ENCODE measurements at places on chromosomes 16 and 17. TPM values are rescaled to one million over a fixed set of nuclear protein-coding genes. Genes with fewer than 3 reads are reported as not detected.

GRCh38 chr16:4006397-4006999, 109.7 kb downstream of the ADCY9 start:
- no peak for DNase-seq

DNA sequence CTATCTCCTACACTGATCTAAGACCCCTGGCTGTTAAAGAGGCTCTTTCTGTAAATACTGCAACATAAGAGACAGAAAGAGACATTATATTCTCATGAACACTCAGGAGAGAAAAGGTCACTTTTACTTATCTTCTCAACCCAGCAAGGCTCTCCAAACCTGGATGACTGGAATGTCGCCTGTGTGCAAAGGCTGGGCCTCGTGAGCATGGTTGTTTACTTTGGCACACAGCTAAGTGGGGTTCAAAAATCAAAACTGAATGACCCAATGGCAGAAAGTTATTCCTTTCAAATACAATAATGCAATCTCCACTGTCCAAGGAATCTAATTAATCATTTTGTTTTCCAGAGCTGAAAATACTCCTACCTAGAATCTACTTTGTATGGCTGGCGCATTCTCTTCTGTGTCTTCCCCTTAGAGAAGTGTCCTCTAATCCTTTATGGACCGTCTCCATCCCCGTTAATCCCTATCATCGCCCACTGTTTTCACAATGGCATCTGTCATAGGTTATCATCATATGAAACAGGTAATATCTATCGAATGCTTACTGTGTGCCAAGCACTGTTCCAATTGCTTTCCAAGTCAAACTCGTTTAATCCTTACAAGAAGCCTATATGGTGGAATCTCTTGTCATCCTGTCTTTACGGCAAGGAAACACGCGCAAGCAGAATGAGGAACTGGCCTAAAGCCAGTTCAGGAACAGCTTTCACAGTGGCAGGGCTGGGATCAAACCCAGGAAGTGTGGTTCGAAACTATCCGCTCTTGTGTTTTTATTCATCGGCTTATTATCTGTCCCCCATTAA, 1.3 kb downstream of the SLX4 start:
- no peak for DNase-seq

GRCh38 chr17:60641810-60642220, 35.8 kb upstream of the BCAS3 start:
- no peak for DNase-seq

- no peak for DNase-seq
Measured at GRCh38 chr17:60724647-60725046, 47.0 kb downstream of the BCAS3 start.

DNA sequence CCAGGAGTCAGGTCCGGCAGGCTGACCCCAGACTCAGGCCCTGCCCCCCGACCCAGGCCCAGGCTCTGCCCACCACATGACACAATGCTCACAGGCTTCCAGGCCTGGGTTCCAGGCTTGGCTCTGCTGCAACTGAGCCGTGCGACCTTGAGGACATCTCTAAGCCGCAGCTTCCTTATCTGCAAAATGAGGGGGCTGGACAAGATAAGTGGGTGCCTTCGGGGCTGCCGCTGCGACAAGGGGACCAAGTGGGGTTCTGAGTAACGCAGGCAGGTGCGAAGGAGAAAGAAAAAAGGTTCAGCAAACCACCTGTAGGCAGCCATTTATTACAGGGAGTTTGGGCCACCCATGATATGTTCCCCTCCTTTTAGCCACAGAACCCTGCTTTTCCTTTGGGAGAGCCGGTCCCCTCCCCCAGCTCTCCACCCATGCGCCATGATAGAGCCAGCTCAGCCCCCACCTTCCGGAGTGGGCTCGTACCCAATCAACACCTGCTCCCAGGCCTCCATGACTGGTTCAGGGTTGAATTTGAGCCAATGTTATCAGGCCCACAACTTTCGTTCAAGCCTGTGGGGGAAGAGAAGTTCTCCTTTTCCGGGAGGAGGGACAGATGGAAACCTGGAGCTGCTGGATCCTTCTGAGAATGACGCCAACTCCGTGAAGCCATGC, 38.2 kb downstream of the RTN4RL1 start:
- no peak for DNase-seq

DNA sequence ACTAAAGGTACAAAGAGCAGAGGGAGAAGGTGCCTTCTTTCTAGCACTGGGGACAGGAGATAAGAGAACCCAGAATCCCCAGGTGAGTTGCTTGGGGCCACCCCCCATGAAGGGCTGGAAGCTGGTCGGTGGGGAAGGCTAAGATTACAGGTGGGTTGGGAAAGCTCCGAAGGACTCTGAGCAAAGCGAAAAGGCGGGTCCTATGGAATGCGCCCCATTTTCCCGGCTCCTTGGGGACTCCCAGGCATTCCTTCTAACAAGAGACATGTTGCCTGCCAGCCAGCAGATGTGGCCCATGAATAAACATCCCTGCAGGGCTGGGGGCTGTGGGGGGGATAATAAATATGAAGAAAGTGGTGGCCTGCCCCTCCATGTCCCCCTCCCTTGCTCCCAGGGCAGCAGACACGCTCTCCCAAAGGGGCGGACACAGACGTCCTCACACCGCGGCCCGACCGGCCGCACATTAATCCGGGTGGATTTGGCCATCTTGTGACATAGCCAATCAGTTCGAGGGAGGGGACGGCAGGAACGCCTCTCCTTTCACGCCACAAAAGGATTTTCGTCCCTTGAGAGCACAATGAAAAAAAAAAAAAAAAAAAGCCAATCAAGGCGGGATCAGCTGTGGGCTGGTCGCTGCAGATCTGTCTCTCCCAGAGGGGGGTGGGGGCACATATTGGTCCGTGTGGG, 98.5 kb downstream of the SOX9 start:
- no peak for DNase-seq

GRCh38 chr17:13460261-13461000, 141.3 kb downstream of the HS3ST3A1 start:
- DNase-seq = peak; percentile 26

ASPA gene
- 2.9 TPM for total RNA-seq

MLX gene
- 29.5 TPM for total RNA-seq

- DNase-seq = no peak
Measured at GRCh38 chr16:50310308-50311133, 44.2 kb downstream of the ADCY7 start.

DNA sequence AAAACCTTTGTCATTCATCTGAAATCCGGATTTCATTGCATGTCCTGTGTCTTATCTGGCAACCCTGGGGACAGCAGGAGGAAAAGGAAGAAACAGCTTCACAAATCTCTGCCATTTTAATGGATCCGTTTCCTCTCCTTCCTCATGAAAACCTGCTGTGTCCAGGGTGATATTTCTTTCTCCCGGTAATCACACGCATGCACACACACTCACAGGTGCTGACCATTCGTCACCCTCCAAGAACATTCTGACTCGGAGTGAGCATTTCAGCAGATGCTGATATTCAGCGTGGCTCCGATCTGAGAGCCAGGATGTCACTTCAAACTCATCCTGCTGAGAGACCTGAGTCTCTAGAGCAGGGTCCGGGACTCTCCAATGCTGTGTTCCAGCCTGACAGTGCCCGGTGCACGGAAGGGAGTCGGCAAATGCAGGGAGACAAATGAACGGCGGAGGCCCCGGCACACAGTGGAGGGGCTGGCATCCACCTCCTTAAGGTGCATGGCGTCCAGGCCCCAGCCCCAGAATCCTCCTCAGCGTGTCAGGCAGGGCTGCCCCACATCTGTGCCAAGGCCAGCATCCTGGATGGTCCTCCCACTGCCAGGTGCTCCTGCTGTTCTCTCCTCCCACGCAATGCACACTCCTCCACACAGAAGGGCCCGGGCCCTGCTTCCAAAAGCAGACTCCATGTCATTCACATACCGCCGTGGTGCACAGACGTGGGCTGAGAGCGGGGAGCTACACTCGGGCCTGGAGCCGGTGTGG, 70.7 kb downstream of the RBFOX3 start:
- DNase-seq = no peak

DNA sequence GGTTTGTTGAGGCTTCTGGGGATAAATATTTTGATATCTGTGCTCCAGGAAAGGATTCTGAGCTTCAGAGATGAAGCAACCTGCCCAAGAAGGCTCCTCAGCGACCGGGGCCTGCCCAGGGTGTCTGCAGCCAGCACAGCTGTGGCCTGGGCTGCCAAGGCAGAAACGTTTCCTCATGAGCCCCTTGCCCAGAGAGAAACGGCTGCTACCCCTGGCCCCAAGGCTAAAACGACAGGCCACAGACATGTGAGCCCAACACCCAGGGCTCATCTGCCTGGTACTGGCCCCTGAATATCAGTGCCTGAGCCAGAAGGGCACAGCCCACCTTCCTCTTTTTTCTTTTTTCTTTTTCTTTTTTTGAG, 45.4 kb upstream of the RASD1 start:
- no peak for DNase-seq

GRCh38 chr17:2214047-2214928, 89.3 kb downstream of the SMG6 start:
- DNase-seq = peak; percentile 94

- DNase-seq = no peak
Measured at GRCh38 chr16:86166414-86166813, 267.5 kb downstream of the IRF8 start.

GRCh38 chr16:89855986-89856385, 17.4 kb upstream of the TCF25 start:
- DNase-seq = no peak

- no peak for DNase-seq
Measured at GRCh38 chr16:52492789-52493357, 54.1 kb downstream of the TOX3 start.

DNA sequence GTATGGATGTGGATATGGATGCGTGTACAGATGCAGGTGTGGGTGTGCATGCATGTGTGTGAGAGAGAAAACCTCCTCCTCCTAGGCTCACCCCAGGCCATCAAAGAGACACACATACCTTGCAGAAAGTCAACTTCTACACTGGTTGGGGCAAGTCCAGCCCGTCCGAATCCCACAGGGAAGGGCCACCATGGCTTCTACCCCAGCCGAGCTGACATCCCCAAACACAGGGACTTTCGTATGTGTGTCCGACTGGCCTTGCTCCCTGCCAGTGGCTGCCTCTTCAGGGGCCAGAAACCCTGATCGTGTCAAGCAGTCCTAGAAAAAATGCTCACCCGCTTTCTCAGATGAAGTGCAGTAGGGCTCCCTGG, 134.2 kb downstream of the XYLT1 start:
- no peak for DNase-seq

DNA sequence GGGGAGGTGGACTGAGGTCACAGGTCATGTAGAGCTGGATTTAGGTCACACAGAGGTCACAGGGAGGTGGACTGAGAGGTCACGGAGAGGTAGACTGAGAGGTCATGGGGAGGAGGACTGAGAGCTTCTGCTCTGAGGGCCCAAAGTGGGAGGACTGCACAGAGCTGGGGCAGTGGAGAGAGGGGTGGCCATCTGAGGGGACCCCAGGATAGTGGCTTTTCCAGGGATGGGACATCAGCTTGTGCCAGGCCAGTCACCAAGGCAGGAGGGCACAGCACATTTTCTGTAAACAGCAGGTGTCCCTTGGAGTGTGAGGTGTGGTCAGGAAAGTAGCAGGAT, 26.1 kb upstream of the JPT2 start:
- no peak for DNase-seq

- DNase-seq = no peak
Measured at GRCh38 chr17:45090711-45091110, 29.6 kb downstream of the NMT1 start.

CCL16 gene
- not detected for total RNA-seq

EPOP gene
- 2.6 TPM for total RNA-seq

DNA sequence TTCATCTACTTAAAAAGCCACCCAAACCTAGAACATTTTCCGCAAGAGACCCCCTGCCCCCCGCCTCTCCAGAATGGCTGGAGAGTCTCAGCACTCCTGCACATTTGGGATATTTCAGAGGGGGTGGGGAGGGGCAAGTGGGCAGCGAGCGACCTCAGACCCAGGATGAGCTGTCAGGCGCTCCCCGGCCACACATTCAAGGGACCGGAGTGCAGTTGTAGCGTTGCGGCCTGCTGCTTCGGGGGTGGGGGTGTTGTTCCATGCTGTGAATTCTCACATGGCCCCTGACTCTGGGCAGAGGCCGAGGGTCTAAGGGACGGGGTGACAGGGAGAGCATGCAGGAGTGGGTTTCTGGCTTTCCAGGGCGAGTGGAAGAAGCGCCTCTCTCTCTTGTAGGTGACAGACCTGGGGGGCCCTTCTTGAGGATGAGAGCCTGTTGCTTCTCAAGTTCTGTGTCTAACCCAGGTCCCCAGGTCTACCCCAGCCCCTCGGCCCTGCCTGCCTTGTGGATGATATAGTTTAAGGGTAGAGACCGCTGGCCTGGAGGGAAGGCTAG, 231.2 kb downstream of the SEC14L1 start:
- no peak for DNase-seq

SETD6 gene
- 22.7 TPM for total RNA-seq

DNA sequence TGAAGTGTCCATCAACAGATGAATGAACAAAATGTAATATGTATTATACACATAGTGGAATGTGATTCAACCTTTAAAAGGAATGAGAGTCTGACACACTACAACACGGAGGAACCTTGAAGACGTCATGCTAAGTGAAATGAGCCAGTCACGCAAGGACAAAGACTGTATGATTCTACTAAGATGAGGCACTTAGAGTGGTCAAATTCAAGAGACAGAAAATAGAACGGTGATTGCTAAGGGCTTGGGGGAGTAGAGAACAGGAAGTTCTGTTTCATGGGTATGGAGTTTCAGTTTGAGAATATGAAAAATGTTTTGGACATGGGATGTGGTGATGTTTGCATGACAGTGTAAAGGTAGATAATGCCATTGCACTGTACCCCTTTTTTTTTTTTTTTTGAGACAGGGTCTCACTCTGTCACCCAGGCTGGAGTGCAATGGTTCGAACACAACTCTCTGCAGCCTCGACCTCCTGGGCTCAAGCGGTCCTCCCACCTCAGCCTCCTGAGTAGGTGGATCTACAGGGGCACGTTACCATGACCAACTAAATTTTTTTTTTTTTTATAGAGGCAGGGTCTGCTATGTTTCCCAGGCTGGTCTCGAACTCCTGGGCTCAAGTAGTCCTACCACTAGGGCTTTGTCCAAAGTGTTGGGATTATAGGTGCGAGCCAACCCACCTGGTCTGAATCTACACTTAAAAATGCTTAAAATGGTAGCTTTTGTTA, 2.9 kb upstream of the CCDC102A start:
- DNase-seq = no peak

- DNase-seq = no peak
Measured at GRCh38 chr16:77212741-77213541, 13.7 kb downstream of the SYCE1L start.

BCAR1 gene
- 45.7 TPM for total RNA-seq

BOLA2 gene
- 8.3 TPM for total RNA-seq

SULT1A1 gene
- 17.2 TPM for total RNA-seq

TNRC6A gene
- total RNA-seq = 44.1 TPM

- no peak for DNase-seq
Measured at GRCh38 chr16:67054901-67055300, 26.0 kb downstream of the CBFB start.

DNA sequence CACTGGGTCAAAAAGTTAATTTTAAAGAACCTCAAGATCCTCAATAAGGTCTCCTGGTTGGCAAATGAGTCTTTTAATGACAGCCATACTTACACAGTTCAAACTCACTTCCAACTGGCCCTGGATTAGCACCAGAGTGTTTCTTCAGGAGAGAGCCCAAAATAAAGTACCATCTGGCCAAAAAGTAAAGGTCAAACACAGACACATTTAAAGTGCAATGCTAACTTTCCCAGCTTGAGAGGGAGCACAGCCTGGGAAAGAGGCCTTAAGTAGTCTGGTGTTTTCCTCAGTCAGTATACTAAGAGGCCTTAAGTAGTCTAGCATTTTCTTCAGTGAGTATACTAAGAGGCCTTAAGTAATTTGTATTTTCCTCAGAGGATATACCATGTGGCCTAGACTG, 46.6 kb upstream of the ERN1 start:
- DNase-seq = no peak

All from esophagus muscularis mucosa (tissue), 4 donors.